ENCODE measurements at places on chromosomes 2 and 18.

GRCh38 chr2:149050188-149050587 lies 11.7 kb downstream of the LYPD6B start:
- DNase-seq, result no peak

DNA sequence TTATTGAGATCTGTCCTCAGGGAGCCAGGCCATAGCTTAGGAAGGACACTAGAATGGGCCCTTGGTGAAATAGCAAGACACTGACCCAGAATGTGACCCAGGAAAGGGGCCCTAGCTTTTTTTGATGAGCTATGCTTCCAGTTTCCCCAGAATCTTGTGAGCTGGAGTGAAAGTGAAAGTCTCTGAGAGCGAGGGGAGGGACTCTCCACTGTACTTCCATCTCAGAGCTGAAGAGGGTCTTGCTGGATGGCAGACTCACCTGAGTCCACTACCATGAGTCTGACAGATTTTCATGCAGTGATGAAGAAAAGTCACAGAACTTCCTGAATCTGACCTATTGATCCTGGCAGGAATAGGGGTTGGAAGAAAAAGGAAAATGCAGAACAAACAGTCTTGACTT lies 3.1 kb downstream of the ARHGAP25 start:
- DNase-seq, result no peak

DNA sequence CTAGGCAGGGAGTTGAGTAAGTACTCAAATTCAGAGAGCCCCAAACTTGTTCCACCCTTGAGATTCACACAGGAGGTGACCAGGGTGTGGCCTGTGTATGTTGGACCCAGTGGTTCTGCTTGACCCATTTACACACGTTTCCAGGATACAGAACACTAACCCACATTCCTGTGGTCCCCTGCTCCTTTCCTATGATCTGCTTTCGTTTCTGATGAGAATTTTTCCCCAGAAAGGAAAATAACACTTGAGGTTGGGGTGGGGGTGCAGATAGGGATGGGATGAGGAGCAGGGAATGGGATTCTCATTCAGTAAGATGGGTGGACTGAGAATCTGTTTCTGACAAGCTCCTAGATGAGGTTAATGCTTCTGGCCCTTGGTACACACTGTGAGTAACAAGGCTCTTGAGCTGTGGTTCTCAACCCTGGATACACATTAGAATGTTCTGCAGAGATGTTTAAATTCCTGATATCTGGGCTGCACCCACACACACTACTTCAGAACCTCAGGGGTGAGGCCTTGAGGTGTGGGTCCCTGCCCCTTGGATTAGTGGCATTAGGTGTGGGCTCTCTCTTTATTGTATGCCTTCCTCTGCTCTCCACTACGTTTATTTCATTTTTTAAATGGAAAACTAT lies 58.4 kb downstream of the TPGS2 start:
- no peak for DNase-seq

- no peak for DNase-seq
Measured at GRCh38 chr2:224997802-224998201, 44.5 kb downstream of the DOCK10 start.

GRCh38 chr2:34011684-34012083 lies 412.6 kb upstream of the FAM98A start:
- DNase-seq, result no peak

DNA sequence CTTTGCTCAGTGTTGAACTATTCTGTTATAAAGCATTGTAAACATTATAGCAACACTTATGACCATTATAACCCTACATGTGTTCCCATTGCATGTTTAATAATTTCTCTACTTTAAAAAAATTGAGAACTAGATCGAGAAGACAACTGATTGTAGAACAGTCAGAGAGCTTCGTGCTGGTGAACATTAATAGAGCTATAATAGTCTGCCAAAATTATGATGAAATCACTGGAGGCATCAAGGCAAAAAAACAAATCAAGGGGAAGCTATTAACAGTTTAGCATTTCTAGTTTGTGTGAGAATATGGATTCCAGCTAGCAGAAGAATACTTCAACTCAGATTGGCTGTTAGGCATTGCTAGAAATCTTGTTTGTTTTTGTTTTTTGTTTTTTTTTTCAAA lies 284.2 kb downstream of the CAMKMT start:
- no peak for DNase-seq

- no peak for DNase-seq
Measured at GRCh38 chr18:77763530-77764145, 514.0 kb downstream of the GALR1 start.

GRCh38 chr2:213199871-213200270 lies 48.5 kb upstream of the IKZF2 start:
- DNase-seq, result no peak

GRCh38 chr18:35458677-35459441 lies 38.9 kb downstream of the INO80C start:
- no peak for DNase-seq

DNA sequence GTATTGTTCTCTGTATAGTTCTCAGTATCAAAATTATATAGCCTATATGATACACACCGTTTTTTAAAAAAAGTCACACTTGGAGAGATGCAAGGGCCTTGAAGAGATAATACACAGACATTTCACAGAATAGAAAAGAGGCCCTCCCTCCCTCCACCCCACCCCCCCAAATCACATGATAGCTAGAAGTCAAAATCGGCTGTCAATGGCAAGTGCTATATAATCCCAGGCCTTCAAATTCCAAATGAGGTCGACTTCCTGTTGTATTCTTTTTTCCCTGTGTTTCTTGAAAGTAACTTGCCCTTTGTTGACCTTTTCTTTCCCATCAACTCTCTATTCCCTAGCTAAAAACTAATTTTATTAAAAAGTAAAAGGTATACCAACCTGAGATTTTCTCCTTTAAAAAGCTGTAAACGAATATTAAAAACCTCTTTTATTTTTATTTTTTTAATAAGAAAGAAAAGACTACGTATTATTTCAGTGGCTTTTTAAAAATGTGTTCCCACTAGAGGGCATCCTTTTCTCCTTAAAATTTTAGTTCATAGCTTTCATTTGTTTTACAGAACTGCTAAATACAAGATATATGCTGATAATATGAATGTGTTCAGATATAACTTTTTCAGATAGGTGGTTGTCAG lies 46.6 kb downstream of the KCMF1 start:
- DNase-seq, result no peak

DNA sequence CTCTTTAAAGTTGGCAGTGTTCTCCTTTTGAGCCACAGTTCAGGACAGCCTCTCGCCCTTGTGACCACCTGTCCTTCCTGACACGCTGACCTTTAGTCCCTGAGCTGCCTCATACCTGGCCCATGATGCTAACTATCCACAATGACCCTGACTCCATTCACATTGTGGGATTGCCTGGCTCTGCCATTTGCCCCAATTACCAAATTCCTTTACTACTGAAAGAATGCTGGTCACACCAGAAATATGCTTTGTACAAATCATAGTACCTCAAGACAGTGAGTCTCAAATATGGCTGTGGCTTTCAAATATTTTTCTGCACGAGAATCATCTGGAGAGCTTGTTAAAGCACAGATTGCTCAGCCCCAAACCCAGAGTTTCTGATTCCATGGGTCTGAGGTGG lies 54.2 kb downstream of the LTBP1 start:
- DNase-seq, result no peak

- no peak for DNase-seq
Measured at GRCh38 chr2:30465171-30465545, 18.1 kb downstream of the LCLAT1 start.

- DNase-seq, result no peak
Measured at GRCh38 chr2:65016789-65017188, 27.6 kb downstream of the SLC1A4 start.

GRCh38 chr2:227163485-227163997 lies 464 bp downstream of the COL4A4 start:
- DNase-seq, result no peak
